ENCODE measurements at places on chromosomes 3 and 15. TPM values are rescaled to one million over a fixed set of nuclear protein-coding genes. Genes with fewer than 3 reads are reported as not detected.

Gene CEP63
- total RNA-seq: 30.2 TPM

Gene LRRC31
- total RNA-seq: not detected

Gene BUB1B
- total RNA-seq: 23.8 TPM

Gene HERC2
- total RNA-seq: 50.1 TPM

Gene GALNT15
- total RNA-seq: 6.0 TPM

Gene LEKR1
- 2.7 TPM for total RNA-seq

Gene KIAA1143
- 43.0 TPM for total RNA-seq

Gene NOX5
- total RNA-seq: 0.16 TPM

Gene KNL1
- 39.5 TPM for total RNA-seq

Gene AQP9
- total RNA-seq: 0.85 TPM

Gene MNS1
- 7.1 TPM for total RNA-seq

Gene KLHL6
- 1.7 TPM for total RNA-seq

Gene MYRIP
- total RNA-seq: 2.9 TPM

Gene ACKR2
- 6.8 TPM for total RNA-seq

Gene RBM5
- 325 TPM for total RNA-seq

Gene NPAP1
- total RNA-seq: 0.58 TPM

Gene GOLGA6B
- 0.26 TPM for total RNA-seq

Gene PTPN9
- 26.6 TPM for total RNA-seq

Gene CHRNA7
- 3.8 TPM for total RNA-seq

Gene RLBP1
- not detected for total RNA-seq

Gene CYP1A2
- not detected for total RNA-seq

Gene GABRB3
- 2.3 TPM for total RNA-seq

Gene TIMP4
- total RNA-seq: 1.3 TPM
